ENCODE measurements at places on chromosomes 12 and 14.

GRCh38 chr12:12047682-12048081 is 23.1 kb upstream of the BCL2L14 start:
- DNase-seq = no peak

- no peak for DNase-seq
These were observed 1.7 kb upstream of the MAP3K9 start for GRCh38 chr14:70811050-70811449.

- no peak for DNase-seq
These were observed 148.0 kb upstream of the G2E3 start for GRCh38 chr14:30410986-30411385.

- DNase-seq = no peak
These were observed 8.0 kb upstream of the EVL start for GRCh38 chr14:100056964-100057795.

DNA sequence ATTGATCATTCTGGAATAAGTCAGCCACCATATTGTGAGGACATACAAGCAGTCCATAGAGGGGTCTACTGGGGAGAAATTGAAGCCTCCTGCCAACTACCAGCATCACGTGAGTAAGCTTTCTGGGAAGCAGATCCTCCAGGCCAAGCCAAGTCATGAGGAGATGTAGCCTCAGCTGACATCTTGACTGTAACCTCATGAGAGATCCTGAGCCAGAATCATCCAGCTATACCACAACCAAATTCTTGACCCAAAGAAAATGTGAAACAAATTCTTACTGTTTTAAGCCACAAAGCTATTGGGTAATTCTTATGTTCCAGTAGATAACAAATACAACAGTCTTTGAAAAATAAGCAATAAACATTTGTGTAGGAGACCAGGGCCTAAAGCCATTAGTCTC is 479.4 kb upstream of the DCN start:
- DNase-seq = no peak

GRCh38 chr12:96398424-96399119 is 1.7 kb downstream of the CDK17 start:
- no peak for DNase-seq

DNA sequence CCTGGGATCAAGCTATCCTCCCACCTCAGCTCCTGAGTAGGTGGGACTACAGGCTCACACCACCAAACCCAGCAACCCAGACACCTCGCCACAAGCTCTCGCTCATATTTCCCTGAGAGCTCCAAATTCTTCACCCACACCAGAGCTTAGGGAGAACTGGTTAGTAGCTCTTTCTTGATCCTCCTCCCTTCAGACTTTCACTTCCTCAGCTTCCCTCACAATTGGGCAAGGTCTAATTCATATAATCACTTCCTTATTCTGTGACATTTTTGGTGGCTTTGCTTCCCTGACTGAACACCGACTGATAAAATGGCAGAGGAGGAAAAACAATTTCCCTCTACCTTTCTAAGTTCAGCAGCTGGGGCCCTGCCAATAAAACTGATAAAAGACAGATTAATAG is 88.5 kb downstream of the GXYLT1 start:
- DNase-seq = no peak

GRCh38 chr14:99179506-99179905 is 92.5 kb downstream of the BCL11B start:
- DNase-seq = no peak

- no peak for DNase-seq
These were observed 371.5 kb downstream of the ALG10 start for GRCh38 chr12:34393821-34394150.

DNA sequence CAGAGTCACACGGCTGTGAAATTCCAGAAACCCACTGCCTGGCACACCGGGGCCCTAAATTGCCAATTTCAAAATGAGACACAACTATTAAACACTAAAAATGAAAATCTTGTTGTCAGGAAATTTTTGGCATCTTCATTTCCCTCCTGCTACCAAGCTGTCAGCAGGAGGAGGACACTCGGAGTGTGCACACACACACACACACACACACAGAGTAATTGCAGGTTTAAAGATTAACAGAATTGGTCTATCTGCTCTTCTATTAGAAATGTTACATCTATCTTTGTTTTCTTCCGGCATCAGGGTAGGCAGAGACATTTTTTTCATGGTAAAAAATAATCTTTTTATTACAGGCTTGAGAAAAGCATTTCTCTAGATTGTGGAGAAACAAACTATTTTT is 314.2 kb downstream of the EGLN3 start:
- no peak for DNase-seq

DNA sequence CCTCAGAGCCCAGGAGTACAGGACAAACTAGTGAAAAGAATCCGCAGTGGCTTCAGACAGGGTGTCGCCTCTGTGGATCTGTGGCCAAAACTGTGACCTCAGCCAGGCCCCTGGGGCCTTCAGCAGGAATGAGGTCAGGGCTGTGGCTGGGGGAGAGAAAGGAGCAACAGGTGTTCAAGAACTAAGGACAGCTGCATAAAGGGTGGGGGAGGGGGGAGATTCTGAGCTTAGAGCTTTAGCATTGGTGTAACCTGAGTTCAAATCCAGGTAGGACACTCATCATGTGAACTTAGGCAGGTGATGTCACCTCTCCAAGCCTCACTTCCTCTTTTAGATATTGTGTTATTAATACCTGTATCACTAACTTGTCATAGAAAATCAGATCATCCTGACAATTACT is 40.9 kb upstream of the CORO1C start:
- DNase-seq = no peak

DNA sequence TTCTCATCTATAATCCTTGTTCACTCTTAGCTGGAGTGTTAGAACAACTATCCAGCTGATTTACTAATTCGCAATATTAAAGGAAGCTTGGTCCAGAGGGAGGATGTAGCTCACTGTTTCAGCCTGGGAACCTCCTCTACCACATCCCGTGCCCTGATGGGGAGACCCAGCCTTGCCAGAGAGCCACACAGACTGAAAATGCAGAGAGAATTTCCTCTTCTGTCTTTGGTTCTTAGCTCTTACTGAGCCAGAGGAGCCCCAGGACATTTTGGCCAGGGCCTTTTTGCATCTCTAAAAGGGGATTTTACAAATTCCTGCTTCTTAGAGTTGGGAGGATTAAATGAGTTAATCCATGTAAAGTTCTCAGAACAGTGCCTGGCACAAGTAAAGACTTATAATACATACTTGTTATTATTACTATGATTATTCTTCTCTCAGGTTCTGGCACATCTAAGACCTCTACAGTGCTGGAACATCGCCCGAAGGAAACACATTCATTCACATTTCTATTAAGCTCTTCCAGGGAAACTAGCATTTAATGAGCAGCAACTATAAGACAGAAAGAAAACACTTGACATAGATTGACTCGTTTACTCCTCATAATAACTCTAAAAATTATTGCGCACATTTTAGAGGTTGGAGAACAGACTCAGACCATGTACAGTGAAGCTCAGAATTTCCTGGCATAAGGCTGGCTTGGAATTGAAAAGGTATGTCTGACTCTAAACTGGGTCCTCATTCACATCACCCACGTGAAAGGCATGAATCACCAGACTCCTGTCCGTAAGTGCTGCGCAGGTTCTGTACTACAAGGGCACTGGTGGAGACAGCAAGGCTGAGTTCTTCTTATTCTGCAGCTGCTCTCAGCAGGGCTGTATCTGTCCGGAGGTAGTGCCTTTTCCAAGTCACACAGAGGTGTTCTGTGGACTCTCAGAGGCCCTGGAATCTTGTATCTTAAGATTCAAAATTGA is 27.8 kb upstream of the AEBP2 start:
- DNase-seq = no peak

- no peak for DNase-seq
These were observed at the start of gene PRH2 for GRCh38 chr12:10928746-10929286. Gene PRH2 (plus strand): TSS chr12:10929236. CDS start chr12:10929274, 38 bp downstream.

DNA sequence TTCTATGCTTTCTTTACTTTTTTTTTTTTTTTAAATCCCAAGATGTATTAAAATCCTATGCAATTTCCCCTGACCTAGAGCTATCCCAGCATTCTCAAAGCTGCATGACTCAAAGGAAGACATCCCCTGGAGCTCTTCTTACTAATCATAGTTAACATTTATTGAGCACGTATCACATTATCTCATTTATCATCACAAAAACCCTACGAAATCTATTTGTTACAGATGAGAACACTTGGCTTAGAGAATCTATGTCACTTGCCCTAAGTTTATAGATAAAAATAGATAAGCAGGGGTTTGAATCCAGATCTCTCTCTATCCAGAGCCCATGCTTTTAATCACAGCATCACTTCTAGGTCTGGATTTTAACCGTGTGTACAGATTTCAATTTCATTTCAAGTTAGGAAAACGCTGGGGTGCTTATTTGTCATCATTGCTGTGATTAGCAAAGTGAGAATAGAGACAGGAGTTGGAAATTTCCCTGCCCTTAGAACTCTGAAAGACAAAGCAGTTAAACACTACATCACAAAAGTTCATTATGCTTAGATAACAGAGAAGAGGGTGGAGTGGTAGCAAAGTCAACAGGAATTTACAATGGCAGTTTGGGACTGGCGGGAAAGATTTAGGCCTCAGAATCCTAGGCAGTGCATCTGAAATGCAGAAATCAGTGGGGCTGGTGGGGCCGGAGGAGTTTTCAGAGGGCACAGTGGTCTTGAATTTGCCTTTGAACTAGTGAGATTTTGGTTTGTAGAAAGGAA is 177.7 kb upstream of the FRMD6 start:
- DNase-seq = no peak

- peak; percentile 21 for DNase-seq
These were observed 73.8 kb downstream of the KIAA0586 start for GRCh38 chr14:58501214-58501816.

GRCh38 chr12:6306599-6307220 is 3.8 kb upstream of the PLEKHG6 start:
- DNase-seq = no peak
